ENCODE measurements at places on chromosomes 1 and 21.
A peak's percentile ranks its signal among the peaks of the same experiment; 100 is the strongest.

GRCh38 chr1:111733183-111733991, 5.8 kb downstream of the INKA2 start:
- DNase-seq = no peak

GRCh38 chr1:18836654-18837053, 22.8 kb downstream of the TAS1R2 start:
- no peak for DNase-seq

- no peak for DNase-seq
Observed at GRCh38 chr1:70504821-70505193, 93.7 kb downstream of the CTH start.

GRCh38 chr21:44418108-44418875, 37.0 kb upstream of the LRRC3 start:
- no peak for DNase-seq

GRCh38 chr1:207815913-207816291, 64.0 kb downstream of the CD46 start:
- no peak for DNase-seq

GRCh38 chr1:31891280-31891679, 46.9 kb downstream of the PTP4A2 start:
- DNase-seq = peak; percentile 28

- no peak for DNase-seq
Observed at GRCh38 chr1:232011961-232012360, 385.4 kb downstream of the DISC1 start.

- no peak for DNase-seq
Observed at GRCh38 chr1:93595266-93595665, 86.4 kb downstream of the BCAR3 start.

- DNase-seq = no peak
Observed at GRCh38 chr1:31154000-31154631, 85.6 kb downstream of the NKAIN1 start.

Data from stimulated activated CD4-positive, alpha-beta T cell treated with anti-CD3 and anti-CD28 coated beads, Interleukin-2, amount 100 ng/mL, for 48 hours (primary cell).